Type B pancreatic cell (in vitro differentiated cells): ENCODE measurements at places on chromosomes 1 and 21. TPM values are rescaled to one million over a fixed set of nuclear protein-coding genes. Genes with fewer than 3 reads are reported as not detected.
A peak's percentile ranks its signal among the peaks of the same experiment; 100 is the strongest.

DNA sequence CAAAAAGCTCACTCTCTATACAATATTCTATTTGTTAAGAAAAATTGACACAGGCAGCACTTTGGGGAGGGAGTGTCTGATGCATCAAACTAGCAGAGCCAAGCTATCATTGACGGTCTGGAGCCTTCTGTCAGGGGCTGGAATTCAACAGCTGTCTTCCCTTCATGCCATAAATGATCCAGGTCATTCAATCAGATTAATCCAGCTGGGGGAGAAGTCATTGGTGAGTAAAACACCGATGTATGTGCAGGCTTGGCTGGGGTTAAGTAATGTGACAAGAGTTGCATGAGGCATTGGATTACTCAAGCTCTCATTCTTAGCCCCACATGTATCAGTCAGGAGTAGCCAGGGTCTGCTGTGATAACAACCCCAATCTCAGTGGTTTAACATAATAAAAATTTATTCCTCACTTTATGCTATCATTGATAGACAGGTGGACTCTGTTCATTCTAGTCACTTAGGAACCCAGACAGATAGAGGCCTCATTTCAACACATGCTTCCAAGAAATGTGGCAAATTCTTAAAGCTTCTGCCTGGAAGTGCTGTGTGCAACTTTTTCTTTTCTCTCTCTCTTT lies 118.1 kb upstream of the GADD45A start:
- H3K4me1 ChIP-seq, result peaks cover 13% of the 10 kb centered on the region
- H3K36me3 ChIP-seq, result no peaks in the 10 kb centered on the region
- DNase-seq, result no peak
- H3K27me3 ChIP-seq, result no peaks in the 10 kb centered on the region

DNA sequence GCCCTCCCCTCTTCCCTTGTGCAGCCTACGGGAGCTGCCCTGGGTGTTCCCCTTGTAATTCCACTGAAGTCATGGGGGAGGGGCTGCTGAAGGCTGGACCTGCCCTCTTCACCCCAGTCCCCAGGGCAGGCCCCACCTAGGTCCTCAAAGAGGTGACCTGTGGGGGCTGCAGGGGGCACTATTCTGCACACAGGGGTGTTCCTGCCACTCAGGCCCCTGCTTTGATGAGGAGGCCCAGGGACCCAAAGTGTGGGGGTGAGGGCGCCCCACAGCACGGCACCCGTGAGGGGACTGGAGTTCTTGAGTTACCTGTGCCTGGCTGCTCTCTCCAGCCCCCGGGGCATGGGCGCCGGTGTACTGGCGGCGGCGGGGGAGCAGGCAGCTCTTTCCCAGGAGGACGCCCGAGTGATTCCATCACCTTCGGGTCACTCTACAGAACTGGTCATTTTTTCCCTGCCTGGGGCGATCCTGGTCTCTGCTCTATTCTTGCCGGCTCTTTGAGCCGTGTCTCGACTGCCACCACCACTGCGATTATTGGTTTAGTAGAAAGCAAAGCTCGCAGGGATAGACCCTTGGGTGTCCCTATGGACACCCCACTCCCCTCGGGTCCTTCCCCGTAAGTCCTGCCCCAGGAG lies 6.9 kb upstream of the PRDM16 start:
- H3K4me3 ChIP-seq, result peak overlapping the region; percentile 34
- no peak overlapping the region for H3K27ac ChIP-seq
- peaks cover 75% of the 10 kb centered on the region for H3K27me3 ChIP-seq
- H3K36me3 ChIP-seq, result peaks cover 4% of the 10 kb centered on the region
- H3K4me1 ChIP-seq, result peaks cover 4% of the 10 kb centered on the region

- no peak overlapping the region for H3K27ac ChIP-seq
- H3K27me3 ChIP-seq, result no peaks in the 10 kb centered on the region
- no peaks in the 10 kb centered on the region for H3K36me3 ChIP-seq
- no peaks in the 10 kb centered on the region for H3K4me1 ChIP-seq
- H3K4me3 ChIP-seq, result no peak overlapping the region
Observed at GRCh38 chr21:21955204-21955603, 957.0 kb downstream of the NCAM2 start.

DNA sequence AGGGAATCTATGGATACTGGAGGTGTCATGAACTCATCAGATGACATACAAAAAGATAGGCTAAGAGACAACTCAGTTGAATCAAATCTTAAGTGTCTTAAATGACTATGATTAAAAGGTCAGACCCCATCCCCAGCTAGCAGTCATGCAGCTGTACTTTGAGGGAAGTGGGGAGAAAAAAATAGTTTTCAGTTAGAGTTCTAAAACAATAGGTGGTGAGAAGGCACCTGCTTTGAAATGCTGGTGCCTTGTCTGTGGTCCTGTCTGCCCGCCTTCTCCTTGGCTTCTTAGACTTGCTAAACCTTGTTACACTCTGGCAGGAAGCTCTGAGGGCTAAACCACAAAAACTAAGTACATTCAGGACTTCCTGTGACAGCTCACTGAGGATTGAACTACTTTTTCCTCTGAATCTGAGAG lies 15.3 kb downstream of the CD2 start:
- no peak for DNase-seq
- no peak overlapping the region for H3K27ac ChIP-seq
- H3K36me3 ChIP-seq, result no peaks in the 10 kb centered on the region
- H3K4me1 ChIP-seq, result peaks cover 7% of the 10 kb centered on the region
- H3K4me3 ChIP-seq, result no peak overlapping the region

GRCh38 chr1:96425382-96426129 lies 296.0 kb upstream of the PTBP2 start:
- DNase-seq, result no peak
- no peak overlapping the region for H3K27ac ChIP-seq
- H3K4me1 ChIP-seq, result peaks cover 10% of the 10 kb centered on the region
- no peak overlapping the region for H3K4me3 ChIP-seq

DNA sequence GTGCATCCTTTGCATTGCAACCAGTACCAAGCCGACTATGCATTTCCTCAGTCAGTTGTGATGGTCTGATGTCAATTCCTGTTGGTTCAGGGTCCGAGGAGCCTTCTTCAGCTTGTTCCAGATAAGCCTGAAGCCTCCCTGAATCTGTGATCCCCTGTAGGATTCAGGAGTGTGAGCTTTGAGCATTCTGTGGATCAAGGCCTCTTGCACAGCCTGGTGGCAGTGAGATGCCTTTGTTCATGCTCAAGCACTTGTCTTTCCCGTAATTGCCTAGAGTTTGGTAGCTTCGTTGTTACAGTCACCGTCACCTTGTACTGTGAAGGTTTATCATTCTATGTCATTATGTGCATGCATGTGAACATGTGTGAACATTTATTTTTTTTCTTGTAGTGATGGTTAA lies 103.5 kb downstream of the PBX1 start:
- H3K4me1 ChIP-seq, result peaks cover 50% of the 10 kb centered on the region
- H3K27me3 ChIP-seq, result no peaks in the 10 kb centered on the region
- no peak for DNase-seq
- H3K27ac ChIP-seq, result peak overlapping the region; percentile 25
- H3K36me3 ChIP-seq, result peaks cover 29% of the 10 kb centered on the region

DNA sequence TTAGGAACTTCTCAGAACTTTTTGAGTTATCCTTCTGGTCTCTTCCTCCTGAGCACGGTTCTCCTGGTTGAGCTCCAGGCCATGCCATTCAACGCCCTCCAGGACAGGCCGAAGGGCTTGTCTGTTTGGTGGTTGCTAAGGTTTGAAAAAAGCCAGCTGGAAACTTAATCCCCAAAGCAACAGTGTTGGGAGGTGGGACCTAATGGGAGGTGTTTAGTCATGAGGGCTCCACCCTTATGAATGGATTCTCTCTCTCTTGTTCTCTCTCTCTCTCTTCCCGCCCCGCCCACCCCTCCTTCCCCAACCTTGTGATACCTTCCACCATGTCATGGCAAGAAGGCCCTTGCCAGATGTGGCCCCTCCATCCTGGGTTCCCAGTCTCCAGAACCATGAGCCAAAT lies 829 bp downstream of the KCNE1 start:
- H3K36me3 ChIP-seq, result no peaks in the 10 kb centered on the region
- H3K4me1 ChIP-seq, result peaks cover 4% of the 10 kb centered on the region
- no peak overlapping the region for H3K4me3 ChIP-seq
- peaks cover 2% of the 10 kb centered on the region for H3K27me3 ChIP-seq
- no peak for DNase-seq

DNA sequence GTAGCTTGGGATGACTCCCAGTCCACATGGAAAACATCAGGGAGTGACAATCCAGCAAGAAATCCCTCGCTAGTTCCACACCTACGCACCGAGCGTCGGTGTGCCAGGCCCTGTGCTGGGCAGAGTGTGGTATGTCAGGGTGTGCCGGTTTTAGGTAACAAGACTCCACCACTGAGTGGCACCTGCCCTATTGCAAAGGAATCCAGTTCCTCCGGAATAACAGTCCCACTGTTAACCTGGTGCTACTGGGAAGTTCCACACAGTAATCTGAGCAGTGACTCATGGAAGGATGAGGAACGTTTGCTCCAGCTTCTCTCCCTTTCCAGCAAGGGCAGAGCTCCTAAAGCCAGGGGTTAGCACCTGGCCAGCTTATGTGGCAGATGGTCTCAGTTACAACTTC lies 14.3 kb downstream of the RNF207 start:
- no peak overlapping the region for H3K4me3 ChIP-seq
- H3K36me3 ChIP-seq, result peaks cover 19% of the 10 kb centered on the region
- peaks cover 9% of the 10 kb centered on the region for H3K4me1 ChIP-seq
- H3K27ac ChIP-seq, result peak overlapping the region; percentile 84

DNA sequence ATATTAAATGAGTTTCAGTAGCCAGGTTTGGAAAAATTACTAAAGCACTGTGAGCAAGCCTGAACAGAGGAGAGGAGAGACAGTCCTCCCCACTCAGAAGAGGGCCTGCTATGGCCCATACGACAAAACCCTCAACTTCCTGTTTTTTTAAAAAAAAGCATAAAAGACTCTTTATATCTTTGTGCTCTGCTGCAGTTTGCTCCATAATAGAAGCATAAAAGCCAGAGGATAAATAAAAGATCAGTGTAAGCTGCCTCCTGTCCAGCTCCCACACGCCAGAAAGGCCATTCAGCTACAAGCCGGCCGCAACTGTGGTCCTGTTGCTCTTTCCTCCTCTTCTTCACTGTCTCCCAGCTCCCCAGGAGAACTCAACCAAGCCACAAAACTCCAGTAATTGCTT lies 37.8 kb downstream of the NID1 start:
- no peak overlapping the region for H3K4me3 ChIP-seq
- no peak overlapping the region for H3K27ac ChIP-seq
- H3K27me3 ChIP-seq, result no peaks in the 10 kb centered on the region
- H3K36me3 ChIP-seq, result peaks cover 3% of the 10 kb centered on the region
- H3K4me1 ChIP-seq, result no peaks in the 10 kb centered on the region

- no peaks in the 10 kb centered on the region for H3K36me3 ChIP-seq
- no peak overlapping the region for H3K4me3 ChIP-seq
- DNase-seq, result no peak
- H3K27ac ChIP-seq, result no peak overlapping the region
- H3K27me3 ChIP-seq, result peaks cover 56% of the 10 kb centered on the region
- no peaks in the 10 kb centered on the region for H3K4me1 ChIP-seq
Observed at GRCh38 chr1:5473268-5473667, 519.0 kb downstream of the NPHP4 start.

- no peaks in the 10 kb centered on the region for H3K36me3 ChIP-seq
- peak overlapping the region; percentile 39 for H3K27ac ChIP-seq
- no peak overlapping the region for H3K4me3 ChIP-seq
- peaks cover 13% of the 10 kb centered on the region for H3K4me1 ChIP-seq
Observed at GRCh38 chr1:167428395-167428794, 89.9 kb downstream of the CD247 start.

The RGS4 gene
- 27.5 and 38.1 TPM in 2 replicates for total RNA-seq

The EPHB2 gene
- 40.3 and 44.6 TPM in 2 replicates for total RNA-seq

DNA sequence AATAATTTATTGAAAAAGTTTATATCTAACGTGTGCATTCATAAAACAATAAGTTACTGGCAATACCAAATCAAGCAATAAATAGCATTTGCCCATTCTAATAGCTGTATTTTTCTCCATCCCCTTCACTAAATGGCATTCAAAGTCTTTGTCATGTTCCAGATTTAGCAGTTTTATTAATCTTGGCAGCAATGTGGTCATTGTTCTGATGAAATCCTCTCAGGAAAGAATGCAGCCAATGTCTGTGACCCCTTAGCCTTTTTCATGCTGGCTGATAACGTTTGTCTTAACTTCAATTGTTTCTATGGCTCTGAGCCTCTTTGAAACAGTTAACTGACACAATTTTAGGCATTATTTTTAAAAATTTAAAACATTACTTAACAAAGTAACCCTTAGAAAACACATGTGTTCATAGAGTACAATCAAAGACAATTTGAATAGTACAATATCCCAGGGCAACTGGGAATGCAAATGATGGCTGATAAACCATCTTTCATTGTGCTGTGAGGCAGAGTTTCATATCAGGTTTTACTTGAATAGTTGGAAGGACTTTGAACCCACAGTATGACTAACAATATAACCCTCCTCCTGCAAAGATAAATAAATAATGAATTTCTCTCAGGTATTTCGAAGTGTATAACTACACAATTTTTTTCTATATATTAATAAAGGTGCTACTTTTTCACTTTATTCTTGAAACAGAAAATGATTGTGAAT lies 217.5 kb downstream of the LRRIQ3 start:
- no peaks in the 10 kb centered on the region for H3K36me3 ChIP-seq
- DNase-seq, result no peak

DNA sequence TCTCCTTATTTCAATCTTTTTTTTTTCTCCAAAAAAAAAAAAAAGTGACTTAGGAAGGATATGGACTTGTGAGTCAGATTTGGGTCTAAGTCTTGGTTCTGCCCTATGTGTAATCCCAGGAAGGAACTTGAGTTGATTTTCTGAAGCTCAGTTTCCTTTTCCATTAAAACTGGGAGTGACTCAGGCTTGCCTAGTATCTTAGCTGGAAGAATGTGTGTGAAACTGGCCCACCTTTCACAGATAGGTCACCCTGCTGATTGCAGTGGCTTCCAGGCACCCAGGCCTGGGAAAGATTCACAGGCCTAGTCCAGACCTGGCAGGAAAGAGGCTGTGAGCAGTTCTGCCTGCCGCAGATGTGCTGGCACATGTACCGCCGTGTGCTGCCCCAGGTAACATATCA lies 218.3 kb upstream of the HOOK1 start:
- H3K27me3 ChIP-seq, result no peaks in the 10 kb centered on the region
- peak overlapping the region; percentile 7 for H3K27ac ChIP-seq
- H3K36me3 ChIP-seq, result no peaks in the 10 kb centered on the region
- no peak overlapping the region for H3K4me3 ChIP-seq
- no peak for DNase-seq

DNA sequence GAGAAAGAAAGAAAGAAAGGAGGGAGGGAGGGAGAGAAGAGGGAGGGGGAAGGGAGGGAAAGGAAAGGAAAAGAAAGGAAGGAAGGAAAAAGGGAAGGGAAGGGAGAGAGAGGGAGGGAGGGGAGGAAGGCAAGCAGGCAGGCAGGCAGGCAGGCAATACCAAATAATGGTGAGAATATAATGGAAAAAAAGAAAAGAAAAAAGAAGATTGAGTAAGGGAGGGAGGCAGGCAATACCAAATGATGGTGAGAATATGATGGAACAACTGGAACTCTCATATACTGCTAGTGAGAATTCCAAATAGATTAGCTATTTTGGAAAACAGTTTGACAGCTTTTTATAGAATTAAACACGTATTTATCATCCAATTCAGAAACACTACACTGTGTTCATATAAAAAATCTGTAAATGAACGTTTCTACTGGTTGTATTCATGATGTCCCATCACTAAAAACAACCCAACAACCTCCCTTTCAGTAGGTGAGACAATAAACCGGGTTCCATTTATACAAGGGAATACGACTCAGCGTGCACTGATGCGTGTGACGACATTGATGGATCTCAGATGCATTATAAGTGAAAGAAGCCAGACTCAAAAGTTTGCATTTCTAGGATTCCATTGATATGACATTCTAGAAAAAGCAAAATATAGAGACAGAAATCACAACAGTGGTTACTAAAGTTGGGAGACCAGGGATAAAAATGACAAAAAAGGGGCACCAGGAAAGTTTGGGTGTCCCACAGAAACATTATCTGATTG lies 226.4 kb downstream of the DSCAM start:
- H3K4me1 ChIP-seq, result peaks cover 7% of the 10 kb centered on the region
- no peak for DNase-seq
- H3K4me3 ChIP-seq, result no peak overlapping the region
- H3K36me3 ChIP-seq, result no peaks in the 10 kb centered on the region
- H3K27me3 ChIP-seq, result no peaks in the 10 kb centered on the region
